ENCODE measurements at places on chromosomes 11 and 22. TPM values are rescaled to one million over a fixed set of nuclear protein-coding genes. Genes with fewer than 3 reads are reported as not detected.

Gene AP5B1
- 4.8 TPM for total RNA-seq

Gene FOXRED2
- 15.0 TPM for total RNA-seq

Gene SRSF8
- total RNA-seq, result 40.4 TPM

Gene MEI1
- 1.6 TPM for total RNA-seq

Gene ARFIP2
- 37.6 TPM for total RNA-seq

Gene TBX1
- not detected for total RNA-seq

Gene KRTAP5-8
- not detected for total RNA-seq

Gene OR10D3
- total RNA-seq, result not detected
